ENCODE measurements at places on chromosomes 1 and 21.
A peak's percentile ranks its signal among the peaks of the same experiment; 100 is the strongest.

- DNase-seq: no peak
These were observed 10.4 kb upstream of the GJA9 start for GRCh38 chr1:38891753-38892152.

DNA sequence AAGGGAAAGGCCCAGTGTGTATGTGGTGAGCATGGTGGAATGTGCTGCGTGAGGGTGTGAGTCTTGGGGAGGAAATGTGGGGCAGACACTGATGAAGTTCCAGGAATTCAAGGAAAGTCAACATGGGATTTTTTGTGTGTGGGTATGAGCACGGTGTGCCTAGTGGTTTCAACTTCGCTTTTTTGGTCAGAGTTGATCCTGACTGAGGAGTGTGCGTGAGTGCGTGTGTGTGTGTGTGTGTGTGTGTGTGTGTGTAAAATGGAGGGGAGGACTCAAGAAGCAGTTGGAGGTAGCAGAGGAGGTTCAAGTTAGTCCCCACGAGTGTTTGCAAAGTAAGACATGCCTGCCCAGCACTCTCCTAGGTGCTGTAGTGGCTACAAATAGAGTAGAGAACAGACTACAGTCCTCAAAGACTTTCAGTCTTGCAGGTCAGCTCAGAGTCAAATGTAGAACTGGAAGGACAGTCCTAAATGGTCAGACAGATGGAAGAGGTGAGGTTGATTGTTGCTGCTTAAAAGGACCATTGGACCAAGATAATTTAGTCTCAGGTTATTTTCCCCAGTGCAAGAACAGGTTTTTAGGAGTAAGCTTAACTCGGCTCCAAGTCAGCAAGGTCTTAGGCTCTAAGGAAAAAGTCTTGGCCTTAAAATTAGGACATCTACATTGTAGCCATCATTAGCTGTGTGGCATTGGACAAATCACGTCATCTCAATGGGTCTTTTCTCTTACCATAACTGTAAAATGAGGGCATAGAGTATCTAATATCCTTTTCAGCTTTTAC lies 25.0 kb downstream of the SLAMF1 start:
- peak; percentile 23 for DNase-seq

- DNase-seq: no peak
These were observed 2.5 kb downstream of the ATP5PF start for GRCh38 chr21:25732091-25732760.

DNA sequence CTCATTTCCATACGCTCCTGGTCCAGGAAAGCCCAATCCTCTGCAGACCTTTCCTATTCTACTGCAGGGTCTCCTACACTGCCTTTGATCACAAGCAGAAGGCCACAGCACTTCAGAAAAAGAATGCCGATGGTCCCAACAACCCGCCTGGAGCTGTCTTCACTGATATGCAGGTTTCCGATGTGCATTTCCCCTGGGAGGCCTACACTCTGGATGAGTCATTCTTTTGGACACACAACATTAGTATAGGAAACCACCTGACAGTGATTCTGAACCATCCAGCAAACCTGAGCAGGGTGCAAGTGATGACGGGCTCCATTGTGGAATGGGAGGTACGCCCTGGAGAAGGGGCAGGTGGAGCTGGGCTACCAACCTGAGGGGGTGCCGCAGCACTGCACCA lies 15.0 kb downstream of the PCAT6 start:
- no peak for DNase-seq

DNA sequence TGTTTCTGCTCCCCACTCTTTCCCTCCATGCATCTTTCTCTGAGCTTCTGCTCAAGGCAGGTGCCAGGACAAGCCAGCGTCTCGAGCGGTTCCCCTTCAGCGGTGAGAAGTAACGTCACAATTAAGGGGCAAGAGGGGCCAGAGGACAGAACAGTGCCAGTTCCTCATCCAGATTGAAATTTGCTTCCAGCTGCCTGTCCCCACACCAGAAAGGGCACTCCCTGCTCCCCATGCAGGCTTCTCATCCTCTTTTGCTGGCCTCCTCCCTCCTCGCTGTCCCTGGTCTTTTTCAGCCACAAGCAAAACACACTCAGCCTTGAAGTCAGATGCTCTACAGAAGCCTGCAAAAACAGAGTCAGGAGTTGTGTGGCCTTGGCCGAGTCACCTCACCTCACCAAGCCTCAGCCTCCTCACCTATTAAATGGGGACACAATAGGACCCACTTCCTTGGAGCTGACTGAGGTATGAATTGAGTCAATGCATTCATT lies 35.0 kb upstream of the ECE1 start:
- DNase-seq: no peak

- no peak for DNase-seq
These were observed 67.8 kb downstream of the SLC35A3 start for GRCh38 chr1:100037656-100037926.

DNA sequence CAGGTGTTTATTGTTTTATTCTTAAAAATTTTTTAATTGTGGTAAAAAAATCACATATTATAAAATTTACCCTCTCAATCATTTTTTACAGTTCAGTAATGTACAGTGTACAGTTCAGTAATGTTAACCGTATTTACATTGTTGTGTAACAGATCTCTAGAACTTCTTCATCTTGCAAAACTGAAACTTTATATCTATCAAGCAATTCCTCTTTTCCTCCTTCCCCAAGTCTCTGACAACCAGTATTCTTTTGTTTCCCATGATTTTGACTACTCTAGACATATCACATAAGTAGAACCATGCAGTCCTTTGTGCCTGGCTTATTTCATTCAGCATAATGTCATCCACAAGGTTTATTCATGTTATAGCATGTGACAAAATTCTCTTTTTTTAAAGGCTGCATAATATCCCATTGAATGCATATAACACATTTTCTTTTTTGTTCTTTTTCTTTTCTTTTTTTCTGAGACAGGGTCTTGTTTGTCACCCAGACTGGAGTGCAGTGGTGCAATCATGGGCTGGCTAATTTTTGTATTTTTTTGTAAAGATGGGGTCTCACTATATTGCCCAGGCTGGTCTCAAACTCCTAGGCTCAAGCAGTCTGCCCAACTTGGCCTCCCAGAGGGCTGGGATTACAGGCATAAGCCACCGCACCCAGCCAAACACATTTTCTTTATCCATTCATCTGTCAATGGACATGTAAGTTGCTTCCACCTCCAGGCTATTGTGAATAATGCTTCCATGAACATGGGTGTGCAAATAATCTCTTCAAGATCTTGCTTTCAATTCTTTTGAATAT lies 17.2 kb upstream of the RCSD1 start:
- DNase-seq: no peak

GRCh38 chr21:33289199-33289819 lies 23.1 kb downstream of the IL10RB start:
- no peak for DNase-seq

DNA sequence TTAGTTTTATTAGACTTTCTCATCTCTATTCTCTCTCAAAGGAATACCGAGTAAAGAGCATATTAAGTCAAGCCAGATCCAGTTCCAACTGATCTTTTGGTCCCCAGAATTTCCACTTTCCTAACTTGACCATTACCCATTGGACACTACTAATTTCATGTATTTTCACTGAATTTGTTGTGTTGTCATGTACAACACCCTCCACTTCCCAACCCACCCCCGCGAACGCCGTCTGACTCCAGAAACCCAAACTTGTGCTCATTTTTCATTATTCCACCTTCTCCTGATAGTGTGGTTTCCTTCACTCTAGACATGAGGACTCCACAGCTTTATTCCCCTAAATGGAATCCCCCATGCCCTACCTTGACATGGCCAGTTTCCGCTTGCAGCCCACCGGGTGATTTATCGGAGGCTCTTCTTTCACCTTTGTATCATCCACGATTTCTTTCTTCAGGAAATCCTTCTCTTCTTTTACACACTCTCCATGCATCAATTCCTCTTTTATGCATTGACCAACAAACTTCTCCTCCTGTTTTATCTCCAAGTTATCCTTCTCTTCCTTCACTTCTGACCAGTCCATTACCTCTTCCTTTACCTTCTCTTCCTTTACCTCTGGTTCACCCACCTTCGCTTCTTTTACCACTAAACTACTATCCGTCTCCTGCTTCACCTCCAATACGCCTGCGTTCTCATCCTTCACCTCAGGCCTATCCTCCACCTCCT lies 805 bp downstream of the ZNHIT6 start:
- peak; percentile 7 for DNase-seq

GRCh38 chr1:79646880-79647279 lies 640.4 kb upstream of the ADGRL4 start:
- no peak for DNase-seq

DNA sequence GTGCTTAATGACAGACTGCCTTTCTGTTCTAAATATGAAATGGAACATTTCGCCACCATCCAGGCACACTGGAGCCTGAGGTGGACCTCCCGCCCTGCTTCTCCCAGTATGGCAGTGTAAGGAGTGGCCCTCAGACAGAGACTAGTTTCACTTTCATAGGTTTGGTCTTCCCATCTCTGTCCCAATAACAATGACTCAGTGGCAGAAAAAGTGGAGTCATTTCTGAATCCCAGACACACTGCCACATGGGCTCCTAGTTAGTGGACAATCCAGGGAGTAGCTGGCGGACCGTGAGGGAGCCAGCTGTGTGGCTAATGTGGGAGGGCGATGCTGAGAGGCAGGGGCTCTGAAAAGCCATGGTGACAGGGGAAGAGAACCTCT lies 95.6 kb upstream of the TSPAN2 start:
- DNase-seq: no peak

- no peak for DNase-seq
These were observed 12.7 kb upstream of the LYPLAL1 start for GRCh38 chr1:219160967-219161366.

GRCh38 chr1:201507360-201507675 lies 395 bp upstream of the CSRP1 start:
- DNase-seq: no peak

- no peak for DNase-seq
These were observed 95.8 kb downstream of the ARHGEF10L start for GRCh38 chr1:17635276-17635675.

- DNase-seq: no peak
These were observed 2.5 kb downstream of the SLC25A34 start for GRCh38 chr1:15738416-15739113.

GRCh38 chr1:37354876-37355650 lies 119.3 kb upstream of the ZC3H12A start:
- DNase-seq: no peak

GRCh38 chr1:64550946-64551605 lies 81.1 kb downstream of the CACHD1 start:
- DNase-seq: no peak

- DNase-seq: peak; percentile 82
These were observed 21.8 kb downstream of the ATF3 start for GRCh38 chr1:212630158-212630900.

DNA sequence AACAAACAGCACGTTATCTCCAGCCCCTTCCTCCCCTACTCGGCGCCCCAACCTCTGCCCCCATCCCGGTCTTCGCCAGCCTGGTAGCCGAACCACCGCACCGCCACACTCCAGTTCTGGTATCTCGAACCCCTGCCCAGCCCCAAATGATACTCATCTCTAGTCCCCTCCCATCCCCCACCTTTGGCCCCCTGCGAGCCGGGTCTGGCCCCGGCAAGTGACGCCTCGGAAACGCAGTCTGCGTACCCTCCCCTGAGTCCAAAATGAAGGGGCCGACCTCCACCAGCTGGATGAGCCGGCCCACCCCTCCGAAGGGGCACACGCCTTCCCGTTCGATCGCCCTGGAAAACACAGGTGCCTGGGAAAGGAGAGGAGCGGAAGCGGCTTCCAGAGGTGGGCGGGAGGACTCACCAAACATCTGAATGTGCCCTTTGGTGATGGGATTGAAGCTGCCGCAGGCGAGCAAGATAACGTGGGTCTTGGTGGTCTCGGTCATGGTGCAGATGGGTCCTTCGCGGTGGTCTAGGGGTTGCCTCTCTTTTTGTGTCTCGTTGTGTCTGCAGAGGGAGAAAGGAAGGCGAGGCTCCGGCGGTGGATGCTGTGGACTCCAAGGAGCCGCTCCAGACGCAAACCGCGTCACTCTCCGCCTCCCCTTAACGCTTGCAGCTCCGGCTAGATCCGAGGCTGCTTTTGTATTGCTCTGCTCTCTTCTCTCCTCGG lies at the start of gene NMNAT2:
Gene NMNAT2 (minus strand): TSS at position 609 of the 720 bp plus-strand sequence. CDS start 113 bp downstream, at position 496.
- DNase-seq: no peak

GRCh38 chr1:26799479-26800142 lies 11.9 kb downstream of the PIGV start:
- DNase-seq: no peak

GRCh38 chr1:182147136-182147820 lies 85.8 kb upstream of the ZNF648 start:
- DNase-seq: peak; percentile 72

GRCh38 chr1:68355614-68356013 lies 94.1 kb downstream of the RPE65 start:
- DNase-seq: no peak

GRCh38 chr1:85490270-85490985 lies 25.5 kb upstream of the DDAH1 start:
- DNase-seq: no peak

GRCh38 chr1:56028244-56028643 lies 551.1 kb downstream of the PLPP3 start:
- no peak for DNase-seq

DNA sequence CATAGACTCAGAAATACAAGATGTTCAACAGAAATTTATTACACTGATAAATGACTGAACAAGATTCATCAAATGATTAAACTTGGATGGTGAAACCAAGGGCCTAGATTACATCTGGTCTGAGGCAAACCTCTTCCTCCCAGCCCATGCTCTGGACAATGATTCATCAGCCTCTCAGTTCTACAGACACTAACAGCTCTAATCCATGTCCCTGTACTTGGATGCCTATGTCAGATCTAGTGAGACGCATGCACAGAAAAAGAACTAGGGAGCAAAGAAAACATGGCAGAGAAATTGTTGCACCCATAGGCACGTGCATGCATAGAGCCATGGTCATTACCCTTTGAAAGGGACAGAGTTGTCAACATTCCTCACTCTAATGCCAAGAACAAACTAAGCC lies 250.1 kb downstream of the KCNH1 start:
- DNase-seq: no peak

- no peak for DNase-seq
These were observed 5.2 kb downstream of the TRNP1 start for GRCh38 chr1:26998429-26999300.

DNA sequence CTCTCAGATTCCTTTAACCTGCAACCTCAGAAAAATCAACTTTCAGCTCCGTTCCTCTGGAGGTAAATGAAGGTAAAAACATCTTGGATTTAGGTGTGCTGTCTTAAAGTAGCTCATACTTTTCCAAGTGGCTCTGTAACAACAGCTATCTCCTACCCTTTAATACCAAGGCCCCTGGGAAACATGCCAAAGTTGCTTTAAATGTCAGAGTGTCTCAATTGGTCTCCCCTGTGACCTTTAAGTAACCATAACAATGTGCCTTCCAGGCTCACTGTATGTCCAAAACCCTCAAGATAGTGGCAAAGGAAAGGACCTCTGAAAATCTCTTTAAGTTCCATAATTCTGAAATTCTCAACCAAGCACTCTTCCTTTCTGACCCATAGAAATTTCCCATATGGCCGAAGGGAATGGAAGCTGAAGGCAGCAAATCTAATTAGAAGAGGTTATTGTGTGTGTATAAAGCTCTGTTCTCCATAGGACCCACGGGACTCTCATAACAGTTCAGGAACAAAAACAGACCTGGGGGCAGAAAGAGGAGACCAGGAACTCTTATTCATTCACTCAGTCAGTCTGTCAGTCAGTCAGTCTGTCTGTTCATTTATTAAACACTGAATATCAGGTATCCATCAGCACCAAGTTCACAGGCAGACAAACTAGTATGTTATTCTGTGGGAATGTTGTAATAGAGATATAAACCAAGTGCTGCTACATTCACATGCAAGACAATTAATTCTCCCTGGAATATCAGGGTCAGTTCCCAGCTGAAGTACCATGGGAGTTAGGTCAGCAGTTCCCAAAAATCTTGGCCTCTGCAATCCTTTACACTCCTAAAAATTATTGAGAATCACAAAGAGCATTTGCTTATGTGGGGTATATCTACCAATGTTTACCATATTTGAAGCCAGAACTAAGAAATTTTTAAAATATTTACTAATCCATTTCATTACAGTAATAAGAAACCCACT lies 19.1 kb downstream of the ASTN1 start:
- no peak for DNase-seq
